ENCODE measurements at places on chromosomes 1 and 21. TPM values are rescaled to one million over a fixed set of nuclear protein-coding genes. Genes with fewer than 3 reads are reported as not detected.

The JMJD4 gene
- total RNA-seq = 22.1 TPM

The TOR3A gene
- 49.8 TPM for total RNA-seq

The C1QTNF12 gene
- 1.3 TPM for total RNA-seq

The AMY1C gene
- total RNA-seq = not detected

The TCHH gene
- total RNA-seq = not detected

The CLDN14 gene
- not detected for total RNA-seq

The MTARC2 gene
- 5.7 TPM for total RNA-seq

The SMPDL3B gene
- 2.3 TPM for total RNA-seq

The MYOG gene
- not detected for total RNA-seq

The BCAN gene
- total RNA-seq = not detected

The EPHA10 gene
- total RNA-seq = not detected

The UBXN10 gene
- total RNA-seq = under 0.01 TPM

The COL11A1 gene
- 1.8 TPM for total RNA-seq

The KCNA3 gene
- total RNA-seq = not detected

The STPG1 gene
- total RNA-seq = 5.8 TPM

The NUDT17 gene
- 4.1 TPM for total RNA-seq

The INSRR gene
- total RNA-seq = under 0.01 TPM

The C1orf105 gene
- total RNA-seq = not detected

The SLC25A34 gene
- total RNA-seq = 2.1 TPM

The C4BPB gene
- total RNA-seq = not detected

All from mesangial cell (primary cell).